ENCODE measurements at places on chromosomes 5 and 9.

DNA sequence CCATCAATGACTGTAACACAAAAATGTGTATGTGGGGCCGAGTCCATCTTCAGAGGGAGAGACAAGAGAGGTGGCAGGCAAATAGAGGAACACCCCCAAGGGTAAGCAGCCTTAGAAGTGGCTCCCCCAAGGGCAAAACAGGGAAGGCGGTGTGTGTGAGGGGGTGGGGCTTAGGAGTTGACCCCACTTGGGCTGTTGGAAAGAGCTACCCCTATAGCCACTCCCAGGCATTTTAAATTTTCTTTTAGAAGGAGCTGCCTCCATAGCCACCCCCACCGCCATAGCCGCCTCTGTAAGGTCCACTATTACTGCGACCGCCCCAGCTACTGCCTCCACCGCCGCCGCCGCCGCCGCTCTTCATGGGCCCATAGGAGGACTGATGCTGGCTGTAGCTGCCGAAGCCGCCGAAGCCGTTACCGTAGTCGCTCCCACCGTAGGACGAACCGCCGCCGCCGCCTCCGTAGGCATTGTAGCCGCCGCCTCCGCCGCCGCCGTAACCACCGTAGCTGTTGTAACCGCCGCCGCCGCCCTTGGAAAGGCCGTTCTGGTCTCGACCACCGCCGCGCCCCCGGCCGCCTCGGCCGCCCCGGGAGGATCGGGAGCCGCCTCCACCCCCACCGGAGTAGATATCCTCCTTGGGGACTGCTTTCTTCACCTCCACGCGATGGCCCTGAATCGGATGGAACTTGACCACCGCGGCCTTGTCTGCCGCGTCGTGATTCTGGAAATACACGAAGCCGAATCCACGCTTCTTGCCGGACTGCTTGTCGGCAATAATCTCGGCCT lies 1.1 kb downstream of the HNRNPA0 start:
- DNase-seq: peak; percentile 35

DNA sequence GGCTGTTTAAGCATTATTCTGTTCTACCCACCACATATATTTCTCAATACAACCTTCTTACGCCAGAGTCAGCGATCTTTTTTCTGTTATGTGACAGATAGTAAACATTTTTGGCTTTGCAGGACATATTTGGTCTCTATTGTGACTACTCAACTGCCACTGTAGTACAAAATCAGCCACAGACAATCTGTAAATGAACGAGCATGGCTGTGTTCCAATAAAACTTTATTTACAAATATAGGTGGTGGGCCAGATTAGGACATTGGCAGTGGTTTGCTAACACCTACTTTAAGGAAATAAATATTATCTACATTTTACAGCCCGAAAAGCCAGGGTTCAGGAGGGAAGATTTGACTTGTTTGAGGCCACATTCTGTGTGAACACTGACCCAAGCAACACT lies 40.2 kb upstream of the FBXW11 start:
- no peak for DNase-seq

GRCh38 chr5:72889324-72889723 lies 66.5 kb upstream of the FCHO2 start:
- DNase-seq: no peak

- DNase-seq: no peak
Measured at GRCh38 chr9:98989036-98990000, 45.6 kb downstream of the COL15A1 start.

GRCh38 chr5:143447983-143448382 lies 44.5 kb upstream of the NR3C1 start:
- no peak for DNase-seq

- no peak for DNase-seq
Measured at GRCh38 chr9:18384066-18384465, 89.9 kb upstream of the ADAMTSL1 start.

- DNase-seq: no peak
Measured at GRCh38 chr5:93381057-93381456, 200.0 kb downstream of the NR2F1-AS1 start.

DNA sequence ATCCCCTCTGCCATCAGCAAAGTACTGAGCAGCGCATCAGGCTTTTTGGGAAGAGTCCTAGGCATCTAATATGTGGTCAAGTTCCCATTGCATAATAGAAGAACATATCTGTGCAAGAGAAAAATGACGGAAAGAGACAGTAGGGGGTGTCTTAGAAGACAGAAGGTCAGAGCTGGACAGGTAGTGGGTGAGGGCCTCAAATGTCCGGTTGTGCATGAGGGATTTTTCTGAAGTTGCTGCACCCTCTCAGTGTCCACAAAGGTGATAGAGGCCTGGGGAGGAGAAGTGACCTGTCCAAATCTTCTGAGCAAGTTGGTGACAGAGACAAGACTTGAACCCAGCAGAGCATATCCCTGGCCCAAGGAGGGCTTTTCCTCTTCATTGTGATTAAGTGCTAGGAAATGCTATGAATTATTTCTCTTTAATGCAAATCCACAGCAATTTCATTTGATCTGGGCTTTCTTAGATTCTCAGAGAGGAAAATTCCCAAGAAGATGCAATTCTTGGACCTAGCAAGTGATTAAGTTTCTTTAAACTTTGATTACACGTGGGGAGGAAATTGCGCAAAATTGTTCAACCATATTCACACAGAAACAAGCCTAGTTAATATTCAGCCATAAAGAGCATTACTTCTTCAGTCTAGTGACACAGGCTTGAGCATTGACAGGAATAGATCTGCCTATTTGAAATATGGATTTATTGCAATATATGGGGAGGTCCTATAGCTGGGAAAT lies at the start of gene OR2S2:
Gene OR2S2, minus strand, starts transcription at position 51 of the 734 bp plus-strand sequence. CDS start 56 bp downstream, outside the sequence.
- DNase-seq: no peak

DNA sequence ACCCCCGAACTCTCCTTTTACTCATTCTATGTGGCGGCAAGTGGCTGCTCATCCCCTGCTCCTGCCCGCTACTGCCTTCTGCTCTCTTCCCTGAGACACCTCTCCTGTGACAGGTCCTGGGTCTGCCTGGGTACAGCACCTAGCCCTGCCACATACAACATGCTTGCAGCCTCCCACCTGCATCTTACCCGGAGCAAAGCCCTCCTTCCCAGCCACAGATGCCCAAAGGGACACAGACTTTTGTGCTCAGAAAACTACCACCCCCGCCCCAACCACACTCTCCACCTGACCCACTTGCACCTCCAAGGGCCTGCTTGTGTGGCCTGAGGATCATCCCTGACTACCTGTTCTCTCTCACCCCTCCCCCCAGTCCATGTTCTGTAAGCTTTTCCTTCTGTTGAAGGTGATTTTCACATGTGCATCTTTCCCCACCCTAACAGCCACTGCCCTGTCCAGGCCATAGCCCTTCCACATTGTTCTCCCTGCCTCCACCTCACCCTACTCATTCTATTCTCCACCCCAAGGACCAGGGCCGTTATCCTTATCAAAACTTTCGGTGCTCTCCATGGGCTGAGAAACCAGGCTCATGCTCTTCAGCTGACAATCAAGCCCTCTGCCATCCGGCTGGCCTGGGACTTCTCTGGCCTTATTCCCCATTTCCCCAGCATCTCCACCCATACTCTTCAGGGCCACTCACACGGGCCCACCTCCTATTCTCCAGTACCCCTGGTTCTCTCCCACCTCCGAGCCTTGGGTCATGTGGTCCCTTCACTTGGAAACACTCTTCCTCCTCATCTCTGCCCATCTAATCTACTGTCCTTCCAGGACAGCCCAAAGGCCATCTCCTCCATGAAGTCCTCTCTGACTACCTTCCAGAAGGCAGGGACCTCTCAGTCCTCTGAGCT lies 46.4 kb upstream of the ALDH1B1 start:
- DNase-seq: no peak

GRCh38 chr9:13330396-13331004 lies 51.0 kb upstream of the MPDZ start:
- DNase-seq: no peak

- DNase-seq: no peak
Measured at GRCh38 chr5:1129711-1130055, 17.8 kb upstream of the SLC12A7 start.

- no peak for DNase-seq
Measured at GRCh38 chr5:104472811-104473210, 910.2 kb upstream of the NUDT12 start.

DNA sequence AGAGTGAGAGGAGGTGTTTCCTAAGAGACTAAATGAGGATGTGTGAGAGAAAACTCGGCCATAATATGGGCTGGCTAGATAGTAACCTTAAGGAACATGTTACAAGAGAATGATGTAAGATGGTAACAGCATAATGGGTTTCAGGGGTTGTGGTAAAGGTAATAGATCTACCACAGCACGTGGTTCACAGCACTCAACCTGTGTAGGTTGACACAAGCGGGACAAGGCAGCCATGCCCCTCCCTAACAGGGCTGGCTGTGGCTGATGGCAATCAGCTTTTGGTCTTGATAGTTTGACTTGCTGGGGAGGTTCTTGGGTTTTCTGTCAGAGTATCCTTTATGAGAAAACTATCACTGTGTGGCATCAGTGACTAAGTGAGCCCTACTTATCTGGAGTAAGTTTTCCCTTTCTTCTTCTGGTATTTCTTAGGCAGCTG lies 138.6 kb downstream of the TRIO start:
- DNase-seq: no peak

DNA sequence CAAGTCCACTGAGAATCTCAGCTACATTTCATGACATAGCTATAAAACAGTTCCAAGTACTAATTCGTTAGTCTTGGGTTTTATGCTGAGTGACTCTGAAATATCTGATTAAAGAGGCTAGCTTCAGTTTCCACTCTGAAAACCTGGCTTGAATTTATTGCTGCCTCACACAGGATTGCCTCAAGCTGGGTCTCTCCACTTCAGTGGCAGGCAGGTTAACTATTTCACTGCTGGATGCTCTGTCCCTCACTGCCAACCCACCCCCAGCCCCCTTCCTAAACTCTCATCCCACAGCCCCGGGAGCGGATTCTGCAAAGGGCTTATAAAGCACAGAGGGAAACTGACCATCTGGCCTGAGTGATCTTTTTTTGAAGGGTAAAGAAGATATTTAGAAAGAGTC lies 318.3 kb downstream of the MLLT3 start:
- no peak for DNase-seq

DNA sequence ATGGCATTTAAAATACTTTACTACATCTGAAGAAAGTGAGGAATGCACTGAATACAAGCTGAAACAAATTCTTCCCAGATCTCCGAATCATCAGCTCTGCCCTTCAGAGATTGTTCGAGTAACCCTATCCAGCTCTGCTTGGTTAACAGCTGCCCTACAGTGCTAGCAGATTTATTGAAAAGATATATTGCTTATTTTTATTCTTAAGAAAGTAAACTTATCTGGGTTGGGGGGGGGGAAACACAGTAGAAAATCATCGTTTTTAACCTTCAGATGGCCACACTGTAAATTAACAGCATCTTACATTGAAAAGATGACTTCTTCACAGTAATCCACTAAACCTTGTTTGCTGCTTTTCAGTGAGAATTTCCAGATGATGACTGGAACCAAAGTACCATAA lies 210.8 kb downstream of the NFIB start:
- no peak for DNase-seq

Data from activated T-helper 2 cell treated with anti-CD3 and anti-CD28 coated beads, Interferon-gamma antibody, Interleukin-2, Interleukin-4, amounts not matched to agents 10 μg/mL and 5 μg/mL and 100 μg/mL, durations not matched to agents 14 hours and 24 hours and 36 hours (primary cell).